NCI-H774 (cell line): ENCODE measurements at places on chromosomes 13 and 19.
A peak's percentile ranks its signal among the peaks of the same experiment; 100 is the strongest.

GRCh38 chr13:46648166-46648607 lies 95.2 kb downstream of the LRCH1 start:
- DNase-seq: no peak

GRCh38 chr13:113954046-113954835 lies 19.6 kb downstream of the C13orf46 start:
- no peak for DNase-seq

DNA sequence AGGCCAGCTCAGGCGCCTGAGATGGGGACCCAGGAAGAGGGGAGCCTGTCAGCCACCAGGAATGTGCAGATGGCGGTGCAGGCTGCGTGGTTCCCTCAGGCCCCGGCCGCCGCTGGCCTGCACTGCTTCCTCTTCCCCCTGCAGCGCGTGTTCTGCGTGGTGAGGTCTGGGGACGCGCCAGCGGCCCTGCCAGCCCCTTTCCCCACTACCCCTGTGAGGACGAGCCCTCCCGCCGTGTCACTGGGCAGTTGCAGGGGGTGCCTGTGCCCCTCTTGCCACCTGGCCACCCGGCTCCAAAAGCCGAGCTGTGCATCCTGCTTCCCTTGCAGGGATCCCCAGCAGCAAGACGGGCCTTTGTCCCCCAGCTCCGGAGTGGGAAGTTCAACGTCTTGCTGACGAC lies 58.4 kb downstream of the SMARCA4 start:
- DNase-seq: no peak

GRCh38 chr19:39304185-39304513 lies 7.9 kb downstream of the IFNL1 start:
- no peak for DNase-seq

DNA sequence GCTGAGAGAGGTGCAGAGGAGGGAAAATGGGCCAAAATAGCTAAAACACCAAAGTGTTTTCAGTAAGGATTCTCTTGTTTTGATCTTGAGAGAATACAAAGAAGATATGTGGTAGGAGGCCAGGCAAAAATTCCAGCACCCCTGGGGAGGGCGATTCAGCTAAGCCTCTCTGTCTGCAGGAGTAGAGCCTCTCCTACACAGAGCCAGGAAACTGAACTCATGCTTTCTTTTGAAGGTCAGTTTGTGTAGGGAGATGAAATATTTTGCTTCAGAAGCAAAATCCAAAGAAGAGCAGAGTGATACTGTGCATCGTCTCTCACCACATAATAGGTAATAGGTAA lies 565.0 kb downstream of the FGF9 start:
- no peak for DNase-seq

- no peak for DNase-seq
These were observed 13.7 kb downstream of the WBP4 start for GRCh38 chr13:41075034-41075433.

GRCh38 chr13:51814825-51815650 lies 11.1 kb upstream of the DHRS12 start:
- peak; percentile 32 for DNase-seq

DNA sequence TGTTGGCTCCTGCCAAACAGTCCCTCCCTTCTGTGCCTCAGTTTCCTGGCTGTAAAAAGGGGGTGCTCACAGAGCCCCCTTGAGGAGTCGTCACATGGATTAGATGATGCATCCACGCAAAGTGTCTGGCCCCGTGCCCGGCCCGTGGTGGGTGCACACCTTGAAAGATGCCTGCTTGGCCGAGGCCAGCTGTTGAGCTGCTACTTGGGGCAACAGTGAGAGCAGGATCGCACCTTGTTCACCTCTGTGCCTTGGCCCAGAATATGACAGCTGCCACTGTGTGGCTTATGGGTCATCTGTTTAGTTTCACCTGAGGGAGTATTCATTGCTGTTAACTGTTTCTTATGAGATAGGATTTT lies 17.7 kb downstream of the CRTC1 start:
- no peak for DNase-seq

- no peak for DNase-seq
These were observed 6.1 kb downstream of the RPS9 start for GRCh38 chr19:54206831-54207177.

- no peak for DNase-seq
These were observed 261.1 kb upstream of the RFC3 start for GRCh38 chr13:33556828-33557227.

DNA sequence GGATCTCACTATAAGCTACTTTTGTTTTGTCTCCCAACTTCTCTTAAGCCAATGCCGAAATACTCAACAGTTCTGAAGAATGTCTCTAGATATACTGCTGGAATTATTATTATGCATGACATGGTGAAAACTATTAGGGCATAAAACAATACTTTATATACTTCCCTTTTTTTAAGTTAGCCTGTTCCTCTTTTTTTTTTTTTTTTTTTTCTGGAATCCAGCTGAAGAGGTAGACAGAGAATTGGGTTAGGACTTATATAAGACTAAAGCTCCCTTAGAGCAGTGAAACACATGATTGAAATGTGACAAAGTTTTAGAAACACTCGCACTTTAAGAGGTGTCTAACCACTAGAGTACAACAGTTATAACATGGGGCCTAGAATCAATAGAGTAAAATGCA lies 850.9 kb upstream of the PCDH9 start:
- no peak for DNase-seq

DNA sequence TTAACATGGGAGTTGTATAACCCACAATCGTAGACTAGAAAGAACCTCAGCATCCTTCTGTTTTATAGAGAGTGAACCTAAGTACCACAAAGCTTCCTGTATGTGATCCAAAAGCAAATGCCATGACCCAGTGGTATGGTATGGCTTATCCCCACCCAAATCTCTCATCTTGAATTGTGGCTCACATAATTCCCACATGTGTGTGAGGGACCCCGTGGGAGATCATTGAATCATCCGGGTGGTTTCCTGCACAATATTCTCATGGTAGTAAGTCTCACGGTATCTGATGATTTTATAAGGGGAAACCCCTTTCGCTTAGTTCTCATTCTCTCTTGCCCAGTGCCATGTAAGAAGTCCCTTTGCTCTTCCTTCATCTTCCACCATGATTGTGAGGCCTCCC lies 587.9 kb downstream of the LMO7 start:
- DNase-seq: no peak

- DNase-seq: no peak
These were observed 167.5 kb upstream of the TSHZ3 start for GRCh38 chr19:31516756-31517155.

- DNase-seq: peak; percentile 36
These were observed 60.0 kb downstream of the TPT1 start for GRCh38 chr13:45280751-45281634.

- no peak for DNase-seq
These were observed 4.7 kb upstream of the ZNF428 start for GRCh38 chr19:43623889-43624670.

DNA sequence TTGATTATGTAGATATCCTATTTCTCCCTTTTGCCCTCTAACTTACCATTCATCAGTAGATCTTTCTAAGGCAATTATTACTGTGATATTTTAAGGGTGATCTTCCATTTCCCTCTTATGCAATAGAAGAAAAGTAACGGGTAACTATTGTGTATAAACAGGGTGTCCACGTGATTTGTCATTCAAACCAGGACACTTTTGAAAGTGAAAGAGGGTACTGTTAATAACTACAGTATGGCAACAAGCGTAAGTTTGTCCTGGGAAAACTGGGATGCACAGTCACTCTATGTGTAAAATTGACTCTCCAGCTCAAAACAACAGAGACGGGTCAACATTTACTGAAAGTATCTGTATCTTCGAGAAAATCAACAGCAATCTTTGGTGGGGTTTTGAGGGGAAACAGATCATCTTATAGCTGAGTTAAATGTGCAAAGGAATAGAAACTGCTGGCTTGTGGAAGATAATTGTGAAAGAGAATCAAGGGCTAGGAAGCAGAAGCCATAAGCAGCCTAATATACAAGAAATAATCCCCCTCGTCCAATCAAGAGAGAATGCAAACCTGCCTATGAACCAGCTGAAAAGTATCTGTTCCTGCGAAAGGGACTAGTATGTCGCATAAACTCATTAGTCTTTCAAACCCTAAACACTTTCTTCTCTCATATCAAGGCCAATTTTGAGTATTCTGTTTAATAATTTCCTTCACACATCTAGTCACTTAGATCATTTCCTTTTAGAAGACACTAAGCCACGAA lies 126.7 kb downstream of the FOXO1 start:
- DNase-seq: no peak

DNA sequence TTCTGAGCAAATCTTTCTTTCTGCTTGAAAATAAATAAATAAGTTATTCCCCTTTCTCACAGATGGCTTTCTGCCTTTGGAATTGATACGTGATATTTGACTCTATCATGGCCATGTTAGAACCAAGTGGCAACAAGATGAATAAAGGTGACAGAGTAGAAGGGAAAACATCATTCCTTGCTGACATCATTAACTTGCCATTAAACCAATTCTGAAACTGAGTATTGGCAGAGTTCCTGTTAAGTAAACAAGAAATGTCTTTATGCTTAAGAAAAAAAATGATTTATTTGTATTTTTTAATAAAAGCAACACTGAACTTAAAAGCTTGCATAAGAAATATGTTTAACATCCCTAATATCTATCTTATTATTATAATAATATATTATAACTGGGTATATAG lies 828.1 kb downstream of the PCDH9 start:
- DNase-seq: no peak

DNA sequence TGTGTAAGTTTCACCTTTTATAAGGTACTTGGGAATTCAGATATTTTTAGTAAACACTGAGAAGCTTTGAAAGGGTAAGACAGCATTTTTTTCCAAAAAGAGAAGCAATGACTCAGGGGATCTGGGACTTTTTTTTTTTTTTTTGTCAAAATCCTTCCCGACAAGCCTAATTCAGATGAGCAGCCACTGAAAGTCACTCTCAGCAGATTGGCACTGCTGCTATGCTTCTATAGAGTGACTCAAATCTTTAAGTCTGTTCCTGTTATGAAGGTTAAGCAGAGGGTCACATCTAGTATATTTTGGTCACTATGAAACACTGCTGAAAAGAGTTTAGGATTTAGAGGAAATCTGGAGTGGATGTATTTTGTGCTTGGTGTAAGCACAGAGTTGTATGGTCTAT lies 571.1 kb downstream of the MYO16 start:
- DNase-seq: no peak

DNA sequence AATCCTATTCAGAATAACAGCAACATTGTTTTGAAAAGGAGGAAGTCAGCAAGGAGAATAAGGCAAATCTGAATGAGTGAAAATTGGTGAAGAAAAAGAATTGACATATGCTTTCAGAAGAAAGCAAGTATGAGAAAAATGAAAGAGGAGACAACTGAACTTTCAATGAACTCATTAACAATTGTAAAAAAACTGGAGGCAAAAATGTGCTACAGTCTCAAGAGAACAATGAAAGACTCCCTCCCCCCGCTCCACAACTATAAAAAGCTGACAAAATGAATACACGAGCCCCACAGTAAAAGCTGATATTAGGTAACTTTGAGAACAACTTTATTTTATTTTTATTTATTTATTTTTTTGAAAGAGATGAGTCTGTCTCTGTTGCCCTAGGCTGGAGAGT lies 373.1 kb downstream of the DIAPH3 start:
- DNase-seq: no peak

DNA sequence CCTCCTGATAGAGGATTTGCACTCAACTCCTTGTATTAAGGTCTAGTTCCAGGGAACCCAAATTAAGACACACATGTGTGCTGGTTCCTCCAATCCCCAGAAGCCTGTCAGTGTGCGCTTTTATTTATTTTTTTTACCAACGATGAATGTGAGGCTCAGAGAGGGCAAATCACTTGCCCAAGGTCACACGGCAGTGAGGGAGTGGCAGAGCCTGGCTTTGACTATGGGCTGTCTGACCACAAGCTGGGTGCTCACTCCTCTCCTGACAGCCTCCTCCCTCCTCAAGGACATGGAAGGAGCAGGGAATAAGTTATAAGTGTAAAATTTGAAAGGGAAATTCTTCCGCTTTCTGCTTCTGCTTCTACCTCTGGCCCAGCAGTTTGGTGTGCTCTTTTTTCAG lies 48.9 kb downstream of the CYP4F22 start:
- no peak for DNase-seq
